ENCODE measurements at places on chromosomes 4 and X.

DNA sequence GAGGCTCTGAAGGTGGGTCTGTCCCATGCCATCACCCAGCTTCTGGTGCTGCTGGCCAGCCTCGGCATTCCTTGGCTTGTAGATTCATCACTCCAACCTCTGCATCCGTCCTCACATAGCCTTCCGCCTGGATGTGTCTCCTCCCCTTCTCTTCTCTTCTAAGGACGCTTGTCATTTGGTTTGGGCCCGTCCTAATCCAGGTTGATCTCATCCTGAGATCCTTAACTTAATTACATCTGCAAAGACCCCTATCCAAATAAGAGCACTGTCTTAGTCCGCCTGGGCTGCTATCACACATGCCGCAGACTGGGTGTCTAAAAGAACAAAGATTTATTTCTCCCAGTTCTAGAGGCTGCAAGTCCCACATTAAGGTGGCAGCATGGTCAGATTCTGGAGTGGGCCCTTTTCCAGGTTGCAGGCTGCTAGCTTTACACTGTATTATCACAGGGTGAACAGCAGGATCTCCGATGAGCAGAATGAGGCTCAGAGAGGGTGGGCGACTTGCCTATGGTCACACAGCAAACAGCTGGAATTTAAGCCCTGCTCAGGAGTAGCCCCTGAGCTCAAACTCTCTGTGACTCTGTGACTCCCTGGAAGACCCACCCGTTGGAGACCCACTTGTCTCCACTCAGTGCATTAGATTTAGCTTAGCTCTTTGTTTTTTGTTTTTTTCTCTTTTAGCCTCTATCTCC lies 113.1 kb downstream of the STK32B start:
- no peak for DNase-seq

DNA sequence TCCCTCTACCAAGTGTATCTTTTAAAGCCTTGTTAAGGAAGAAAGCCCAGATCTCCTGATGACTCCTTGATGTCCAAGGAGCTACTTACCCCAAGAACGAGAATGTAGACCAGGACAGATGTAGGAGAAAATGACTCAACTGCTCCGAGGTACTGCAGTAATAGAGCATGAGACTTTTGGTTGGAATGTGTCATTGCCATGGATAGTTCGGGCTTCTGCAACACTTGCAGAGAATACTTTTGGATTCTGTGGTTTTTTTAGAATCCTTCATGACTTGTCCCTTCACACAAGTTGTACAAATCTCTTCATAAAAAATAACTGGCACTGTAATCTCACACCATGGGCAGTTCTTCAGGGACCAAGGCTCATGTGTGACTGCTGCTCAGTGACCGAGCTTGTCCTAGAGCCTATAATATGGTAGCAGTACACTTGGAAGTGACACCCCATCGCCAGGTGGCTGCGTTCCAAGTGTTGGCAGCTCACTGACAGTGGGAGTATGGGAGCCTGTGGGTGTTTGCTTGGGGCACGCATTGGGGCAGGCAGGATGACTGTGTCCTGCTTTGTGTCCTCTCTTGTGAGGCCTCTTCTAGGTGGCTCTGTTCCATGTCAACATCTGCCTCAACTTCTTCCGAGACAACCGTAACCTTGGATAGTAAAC lies 87.9 kb upstream of the WDR1 start:
- DNase-seq: no peak

DNA sequence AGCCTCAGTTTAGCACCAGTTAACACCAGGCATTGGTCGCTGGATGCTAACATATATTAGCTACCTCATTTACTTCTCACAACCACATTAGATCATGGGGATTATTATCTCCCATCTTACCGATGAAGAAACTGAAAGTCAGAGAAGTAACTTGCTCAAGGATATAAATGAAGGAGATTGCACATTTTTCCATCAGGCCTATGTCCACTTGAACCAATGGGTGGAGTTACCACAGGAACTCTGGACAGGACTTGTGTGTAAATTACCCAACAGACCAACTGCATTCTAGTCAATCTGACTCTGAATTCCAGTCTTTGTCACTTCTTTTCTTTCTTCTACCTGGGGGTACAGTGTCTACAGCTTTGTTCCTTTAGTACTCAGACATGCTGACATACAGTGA lies 1.8 kb downstream of the LNX1 start:
- DNase-seq: no peak

- DNase-seq: no peak
Observed at GRCh38 chrX:53547668-53548067, 113.5 kb upstream of the HSD17B10 start.

DNA sequence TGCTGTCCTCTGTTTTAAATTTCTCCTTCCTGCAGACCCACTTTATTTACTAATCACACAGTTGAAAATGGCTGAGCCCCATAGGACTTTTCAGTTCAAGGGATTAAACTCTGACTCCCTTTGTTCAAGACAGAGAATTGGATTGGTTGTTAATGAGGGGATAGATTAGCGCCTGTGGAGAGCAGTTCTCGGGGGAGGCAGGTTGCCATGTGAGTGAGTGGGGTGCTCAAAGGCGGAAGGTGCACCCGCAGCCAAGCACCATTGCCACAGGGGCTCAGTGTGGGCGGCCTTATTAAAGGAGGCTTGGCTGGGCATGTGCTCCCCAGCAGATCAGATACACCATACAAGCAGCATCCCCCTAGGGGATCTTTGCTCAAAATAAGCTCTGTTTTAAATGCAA lies 7.9 kb upstream of the CBR4 start:
- no peak for DNase-seq

- no peak for DNase-seq
Observed at GRCh38 chr4:181465826-181466225, 777.4 kb upstream of the TENM3 start.

GRCh38 chr4:113008716-113009115 lies 40.7 kb upstream of the ANK2 start:
- no peak for DNase-seq

DNA sequence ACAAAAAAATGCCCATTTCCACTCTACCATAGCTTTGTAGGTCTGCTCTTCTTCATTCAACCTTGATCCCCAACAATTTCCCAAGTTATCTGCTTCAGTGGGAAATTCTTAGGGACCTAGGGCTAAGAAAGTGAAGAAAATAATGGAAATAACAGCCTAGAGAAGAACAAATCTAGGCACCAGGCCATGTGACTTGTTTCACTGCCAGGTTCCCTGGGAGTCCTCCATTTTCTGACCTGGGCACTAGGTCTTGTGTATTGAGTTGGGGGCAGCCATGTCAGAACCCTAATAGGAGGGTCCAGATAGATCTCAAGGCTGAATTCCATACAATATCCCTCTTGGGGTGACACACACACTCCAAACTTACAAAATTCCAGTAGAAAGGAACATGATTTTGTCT lies 194.6 kb upstream of the STK26 start:
- no peak for DNase-seq

DNA sequence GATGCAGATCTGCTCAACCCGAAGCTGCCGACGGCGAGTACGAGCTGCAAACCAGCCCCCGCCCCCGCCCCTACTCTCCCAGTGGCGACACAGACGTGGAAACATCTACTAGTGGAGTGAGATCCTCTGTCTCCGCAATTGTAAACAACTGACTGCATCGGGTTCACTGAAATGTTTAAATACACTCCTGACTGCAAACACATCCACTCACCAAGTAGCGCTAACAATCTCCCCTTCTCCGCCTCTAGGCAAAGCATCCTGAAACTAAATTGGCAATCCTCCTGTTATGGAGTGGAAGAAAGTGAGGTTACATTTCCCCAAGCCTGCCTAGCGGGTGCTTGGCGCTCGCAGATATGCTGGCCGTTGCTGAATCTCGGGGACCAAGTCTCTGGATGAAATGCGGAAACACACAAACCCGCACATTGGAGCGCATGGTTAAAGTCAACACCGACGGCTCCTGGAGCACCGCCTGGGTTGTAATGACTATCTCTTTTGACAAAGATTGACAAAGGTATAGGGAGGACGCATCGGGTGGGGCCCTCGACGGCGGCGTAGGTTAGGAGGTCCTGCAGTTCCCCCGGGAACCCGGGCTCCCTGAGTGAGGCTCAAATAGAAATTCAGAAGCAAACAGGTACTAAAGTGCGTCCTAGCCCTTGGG lies 117.0 kb upstream of the TEX13C start:
- no peak for DNase-seq

GRCh38 chr4:86218746-86219473 lies 140.9 kb downstream of the MAPK10 start:
- no peak for DNase-seq

GRCh38 chrX:39845233-39845632 lies 252.5 kb downstream of the BCOR start:
- no peak for DNase-seq

GRCh38 chr4:173835903-173836302 lies 305.9 kb upstream of the HAND2 start:
- no peak for DNase-seq

DNA sequence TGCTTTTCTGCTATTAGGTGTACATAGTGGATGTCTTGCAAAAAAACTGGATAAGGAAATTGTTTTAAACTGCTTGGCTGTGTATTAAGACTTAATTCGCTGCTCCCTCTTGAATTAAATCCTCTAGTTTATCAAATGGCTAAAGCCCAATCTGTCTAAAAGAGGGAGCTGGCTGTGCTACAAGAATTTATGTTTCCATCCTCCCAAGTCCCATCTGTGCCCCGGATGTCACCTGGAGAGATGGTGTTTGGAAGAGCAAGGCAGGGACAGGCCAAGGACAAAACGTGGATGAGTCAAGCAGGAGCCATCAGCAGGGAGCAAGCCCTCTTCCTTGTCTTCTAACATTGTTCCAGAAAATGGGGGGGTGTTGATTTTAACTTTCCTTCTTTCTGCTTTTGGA lies 171.3 kb upstream of the LCORL start:
- DNase-seq: no peak

- no peak for DNase-seq
Observed at GRCh38 chr4:182853731-182854330, 63.4 kb downstream of the DCTD start.

- DNase-seq: no peak
Observed at GRCh38 chr4:105274504-105274903, 127.8 kb downstream of the TET2 start.

GRCh38 chr4:157992038-157992705 lies 180.7 kb downstream of the GASK1B start:
- no peak for DNase-seq

GRCh38 chr4:9927341-9928007 lies 93.8 kb downstream of the SLC2A9 start:
- DNase-seq: no peak

DNA sequence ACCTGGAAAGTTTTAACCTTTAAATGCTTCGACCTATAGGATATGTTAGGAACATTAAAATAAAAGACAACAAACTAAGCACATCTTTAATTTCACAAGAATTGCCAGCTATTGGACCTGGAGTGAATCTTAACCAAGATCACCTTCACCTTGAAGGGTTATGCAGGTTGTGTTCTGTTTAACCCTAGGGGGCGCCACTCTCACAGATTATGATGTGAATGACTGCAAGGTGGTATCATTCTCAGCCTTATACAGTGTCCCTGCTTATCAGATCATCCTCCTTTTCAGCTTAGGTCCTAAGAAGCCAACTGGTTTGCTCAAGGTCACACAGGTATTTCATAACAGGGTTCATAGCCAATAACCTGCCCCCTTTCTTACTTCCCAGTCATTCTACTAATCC lies 23.5 kb downstream of the INTS6L start:
- peak; percentile 1 for DNase-seq

GRCh38 chr4:119209077-119209476 lies 3.4 kb upstream of the USP53 start:
- no peak for DNase-seq

GRCh38 chr4:7806338-7807090 lies 133.1 kb downstream of the AFAP1 start:
- no peak for DNase-seq

DNA sequence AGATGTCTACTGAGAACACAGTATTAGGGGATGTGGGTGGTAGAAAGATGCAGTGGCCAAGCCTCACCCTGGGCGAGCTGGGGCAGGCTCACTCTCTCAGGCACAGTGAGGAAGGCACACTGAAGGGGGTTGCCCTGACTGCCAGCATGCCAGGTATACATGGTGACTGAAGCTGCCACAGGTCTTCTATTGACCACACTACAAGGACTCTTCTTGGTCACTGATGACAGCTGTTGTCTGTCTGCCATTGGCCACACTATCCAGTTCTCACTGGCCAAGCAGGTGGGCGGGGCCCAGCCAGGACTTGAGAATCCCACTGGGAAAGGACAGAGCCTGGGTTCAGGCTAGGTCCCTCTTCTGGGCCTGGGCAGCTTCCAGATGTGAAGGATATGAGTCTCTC lies 39.7 kb upstream of the TBC1D14 start:
- DNase-seq: no peak

DNA sequence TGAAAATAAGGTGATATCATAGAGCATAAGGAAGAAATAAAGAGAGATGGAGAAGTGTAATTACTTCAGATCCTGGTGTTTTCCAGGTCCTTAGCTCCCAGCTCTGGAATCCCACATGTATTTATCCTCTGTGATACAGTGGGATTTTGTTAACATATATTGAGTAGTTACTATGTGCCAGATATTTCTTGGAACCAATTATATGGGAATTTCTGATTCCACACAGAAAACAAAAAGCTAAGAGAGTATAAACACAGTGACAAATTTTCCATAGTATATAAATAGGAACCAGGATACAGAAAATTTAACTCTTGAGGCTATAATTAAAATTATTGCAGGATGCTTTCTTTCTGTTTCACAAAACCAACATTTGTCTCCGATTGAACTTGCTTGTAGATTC lies 1067.5 kb downstream of the PCDH7 start:
- no peak for DNase-seq

- no peak for DNase-seq
Observed at GRCh38 chrX:97751016-97751415, 867.3 kb downstream of the RPA4 start.

- no peak for DNase-seq
Observed at GRCh38 chr4:164952551-164952950, 24.9 kb downstream of the TRIM61 start.

- DNase-seq: no peak
Observed at GRCh38 chr4:107148904-107149303, 112.8 kb upstream of the DKK2 start.

GRCh38 chrX:129982300-129983251 lies at the start of gene BCORL1:
Gene BCORL1, plus strand, starts transcription at chrX:129982635. Its CDS starts 22,597 bp downstream, at chrX:130005232.
- peak; percentile 79 for DNase-seq

DNA sequence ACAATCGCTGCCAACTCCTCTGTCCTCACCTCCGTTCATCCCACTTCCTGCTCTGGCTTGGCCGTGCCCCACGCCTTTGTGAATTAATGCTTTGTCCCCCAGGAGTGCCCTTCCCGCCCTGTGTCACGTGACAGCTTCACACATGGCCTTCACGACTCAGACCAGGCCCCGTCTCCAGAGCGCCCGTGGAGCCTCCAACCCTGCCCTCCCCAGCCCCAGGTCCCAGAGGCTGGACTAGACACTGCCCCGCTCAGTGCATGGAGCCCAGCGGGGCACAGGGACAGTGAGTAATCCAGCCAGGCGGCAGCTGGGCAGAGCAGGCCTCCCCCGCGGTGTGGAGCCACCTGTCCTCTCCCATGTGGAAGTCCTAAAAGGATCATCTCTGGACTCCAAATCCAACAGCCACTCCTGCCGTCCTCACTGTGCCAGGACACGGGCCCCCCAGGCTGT lies 7.4 kb downstream of the ADRA2C start:
- DNase-seq: no peak

GRCh38 chr4:83054928-83055327 lies 19.9 kb downstream of the COPS4 start:
- no peak for DNase-seq

GRCh38 chrX:30015440-30015839 lies 199.9 kb upstream of the MAGEB2 start:
- DNase-seq: no peak

All from activated CD4-positive, CD25-positive, alpha-beta regulatory T cell (primary cell).